ENCODE measurements at places on chromosomes 5 and 9.

DNA sequence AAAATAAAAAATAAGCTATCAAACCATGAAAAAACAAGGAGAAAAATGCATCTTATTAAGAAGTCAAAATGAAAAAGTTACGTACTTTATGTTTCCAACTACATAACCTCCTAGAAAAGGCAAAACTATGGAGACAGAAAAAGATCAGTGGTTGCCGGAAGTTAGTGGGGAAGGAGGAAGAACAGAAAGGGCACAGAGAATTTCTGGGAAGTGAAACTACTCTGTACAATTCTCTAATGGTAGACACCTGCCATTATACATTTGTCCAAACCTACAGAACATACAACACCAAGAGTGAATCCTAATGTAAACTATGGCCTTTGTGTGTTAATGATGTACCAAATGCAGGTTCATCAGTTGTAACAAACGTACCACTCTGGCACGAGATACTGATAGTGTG lies 25.3 kb downstream of the SMU1 start:
- no peak for DNase-seq

GRCh38 chr5:140741967-140742366 lies 41.7 kb downstream of the ZMAT2 start:
- no peak for DNase-seq

- no peak for DNase-seq
Observed at GRCh38 chr9:2524601-2525000, 97.0 kb upstream of the VLDLR start.

GRCh38 chr9:79764374-79764773 lies 192.6 kb downstream of the TLE4 start:
- DNase-seq, result no peak

- DNase-seq, result no peak
Observed at GRCh38 chr5:39323542-39323941, 40.8 kb downstream of the C9 start.

DNA sequence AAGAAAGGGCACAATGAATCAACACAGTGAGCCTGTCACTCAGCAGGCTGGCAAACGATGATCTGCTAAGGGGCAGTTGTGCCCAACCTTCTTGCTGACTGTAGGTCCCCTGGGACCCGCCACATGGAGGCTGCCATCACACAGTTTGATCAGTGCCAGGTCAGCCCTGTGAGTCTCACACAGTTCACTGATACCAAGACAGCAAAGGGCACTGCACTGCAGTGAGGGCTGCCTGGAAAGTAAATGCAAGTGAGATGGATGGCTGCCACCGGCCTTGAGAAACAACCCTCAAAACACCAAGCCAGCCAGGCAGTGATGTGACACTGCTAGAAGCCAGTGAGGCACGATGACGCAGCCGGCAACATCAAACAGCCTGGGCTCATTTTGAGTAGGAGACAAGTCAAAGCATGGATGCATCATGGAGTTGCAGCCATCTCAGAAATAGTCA lies 30.3 kb downstream of the FOXD1 start:
- no peak for DNase-seq

DNA sequence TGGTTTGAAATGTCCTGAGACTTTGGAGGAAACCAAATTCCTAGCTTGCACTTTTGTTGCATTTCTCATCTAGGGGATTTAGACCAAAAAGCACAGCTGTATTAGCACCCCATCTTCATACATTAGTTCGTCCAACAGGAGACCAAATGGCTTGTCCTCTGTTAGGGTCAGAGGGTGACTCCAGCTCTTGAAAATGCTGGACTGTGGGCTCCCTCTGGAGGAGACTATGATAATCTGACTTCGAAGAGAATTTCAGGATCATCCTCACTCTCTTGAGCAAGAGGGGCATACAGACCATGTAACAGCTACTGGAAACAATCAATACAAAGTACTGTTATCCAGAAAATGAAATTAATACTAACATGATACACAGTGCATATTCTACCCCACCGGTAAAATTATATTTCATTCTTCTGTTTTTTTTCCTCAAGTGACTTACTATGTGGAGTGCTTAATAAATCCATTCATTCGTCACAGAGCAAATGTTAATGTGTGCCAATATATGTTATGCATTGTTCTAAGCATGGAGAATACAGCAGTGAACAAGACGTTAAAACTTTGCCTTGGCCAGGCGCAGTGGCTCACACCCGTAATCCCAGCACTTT lies 63.7 kb upstream of the PPP2CA start:
- peak; percentile 11 for DNase-seq

GRCh38 chr9:27847818-27848217 lies 274.5 kb upstream of the C9orf72 start:
- no peak for DNase-seq

Data from NCI-H1092 (cell line).